ENCODE measurements at places on chromosomes 7 and 10.

GRCh38 chr7:135877805-135878204, 99.4 kb downstream of the MTPN start:
- no peak for DNase-seq

DNA sequence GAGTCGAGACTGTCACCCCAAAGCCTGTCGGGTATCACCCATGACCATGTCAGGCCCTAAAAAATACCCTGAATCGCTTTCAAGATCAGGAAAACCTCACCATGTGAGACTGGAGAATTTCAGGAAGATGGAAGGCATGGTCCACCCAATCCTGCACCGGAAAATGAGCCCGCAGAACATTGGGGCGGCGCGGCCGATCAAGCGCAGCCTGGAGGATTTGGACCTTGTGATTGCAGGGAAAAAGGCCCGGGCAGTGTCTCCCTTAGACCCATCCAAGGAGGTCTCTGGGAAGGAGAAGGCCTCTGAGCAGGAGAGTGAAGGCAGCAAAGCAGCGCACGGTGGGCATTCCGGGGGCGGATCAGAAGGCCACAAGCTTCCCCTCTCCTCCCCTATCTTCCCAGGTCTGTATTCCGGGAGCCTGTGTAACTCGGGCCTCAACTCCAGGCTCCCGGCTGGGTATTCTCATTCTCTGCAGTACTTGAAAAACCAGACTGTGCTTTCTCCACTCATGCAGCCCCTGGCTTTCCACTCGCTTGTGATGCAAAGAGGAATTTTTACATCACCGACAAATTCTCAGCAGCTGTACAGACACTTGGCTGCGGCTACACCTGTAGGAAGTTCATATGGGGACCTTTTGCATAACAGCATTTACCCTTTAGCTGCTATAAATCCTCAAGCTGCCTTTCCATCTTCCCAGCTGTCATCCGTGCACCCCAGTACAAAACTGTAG, 176.2 kb downstream of the RTKN2 start:
- no peak for DNase-seq

DNA sequence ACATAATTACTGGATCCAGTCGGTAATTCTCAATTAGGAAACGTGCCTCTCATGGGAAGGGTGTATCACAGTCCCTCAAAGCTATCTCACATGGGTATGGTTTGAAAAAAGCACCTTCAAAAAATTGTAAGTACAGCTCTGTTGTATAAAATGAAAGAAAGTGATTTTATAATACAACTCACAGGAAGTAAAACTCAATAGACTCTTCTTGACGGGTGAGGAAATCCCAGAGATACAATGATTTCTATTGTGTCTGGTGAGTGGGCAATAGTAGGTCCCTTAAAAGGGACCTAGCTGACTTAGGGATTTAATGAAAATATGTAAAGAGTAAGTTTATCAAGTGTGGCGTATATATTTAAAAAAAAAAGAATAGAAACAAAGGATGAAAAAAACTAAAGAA, 27.0 kb downstream of the TASOR2 start:
- DNase-seq, result no peak

DNA sequence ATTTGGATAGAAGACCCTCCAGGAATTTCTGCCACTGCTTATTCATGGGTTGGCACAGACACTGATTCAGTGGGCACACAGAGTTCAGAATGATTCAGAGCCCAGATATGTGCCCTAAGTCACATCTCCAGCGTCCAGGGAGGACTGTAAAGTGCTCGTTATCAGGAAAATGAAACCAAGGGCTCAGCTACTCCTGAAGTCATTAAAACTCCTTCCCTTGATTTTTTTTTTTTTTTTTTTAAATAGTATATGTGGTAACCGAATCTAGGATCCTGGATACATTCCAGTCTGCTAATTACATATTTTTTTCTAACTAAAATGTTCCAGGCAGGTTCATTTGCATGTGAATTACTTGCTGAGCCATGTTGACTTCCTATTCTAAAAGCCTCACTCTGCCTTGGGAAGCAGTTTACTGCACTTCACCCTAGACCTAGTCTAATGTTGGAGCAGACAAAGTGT, 34.7 kb downstream of the MET start:
- no peak for DNase-seq

- no peak for DNase-seq
These were observed 265.1 kb downstream of the FGFR2 start for GRCh38 chr10:121332829-121333765.

- DNase-seq, result no peak
These were observed 105.2 kb upstream of the NOBOX start for GRCh38 chr7:144508702-144509101.

GRCh38 chr7:101954499-101954898, 137.1 kb downstream of the CUX1 start:
- no peak for DNase-seq

GRCh38 chr10:51072921-51073434, 1.3 kb upstream of the PRKG1 start:
- no peak for DNase-seq

GRCh38 chr10:75672111-75672671, 240.8 kb downstream of the LRMDA start:
- DNase-seq, result no peak

- DNase-seq, result no peak
These were observed 11.5 kb downstream of the LIPJ start for GRCh38 chr10:88598055-88598454.

GRCh38 chr7:147607157-147607800, 983.3 kb upstream of the C7orf33 start:
- no peak for DNase-seq

DNA sequence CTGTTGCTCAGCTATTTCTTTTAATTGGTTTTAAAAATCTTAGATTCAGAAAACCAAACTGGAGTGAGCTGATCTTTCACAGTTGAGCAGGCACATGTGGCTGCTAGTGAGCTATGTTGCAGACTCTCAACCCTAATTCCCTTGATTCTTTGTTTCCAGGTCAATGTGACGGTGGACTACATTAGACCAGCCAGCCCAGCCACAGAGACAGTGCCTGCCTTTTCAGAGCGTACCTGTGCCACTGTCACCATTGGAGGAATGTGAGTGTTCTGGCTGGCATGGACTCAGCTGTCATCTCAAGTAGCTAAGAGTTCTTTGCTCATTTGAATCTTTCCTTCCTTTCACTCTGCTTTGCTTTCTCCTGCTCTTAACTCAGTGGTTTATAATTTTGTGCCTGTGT, 187.1 kb downstream of the LRRC4 start:
- no peak for DNase-seq

- no peak for DNase-seq
These were observed 68.5 kb downstream of the MICU1 start for GRCh38 chr10:72557362-72557761.

- no peak for DNase-seq
These were observed 164.7 kb downstream of the CAMK1D start for GRCh38 chr10:12513775-12514673.

GRCh38 chr7:42673951-42674350, 237.9 kb downstream of the C7orf25 start:
- no peak for DNase-seq

DNA sequence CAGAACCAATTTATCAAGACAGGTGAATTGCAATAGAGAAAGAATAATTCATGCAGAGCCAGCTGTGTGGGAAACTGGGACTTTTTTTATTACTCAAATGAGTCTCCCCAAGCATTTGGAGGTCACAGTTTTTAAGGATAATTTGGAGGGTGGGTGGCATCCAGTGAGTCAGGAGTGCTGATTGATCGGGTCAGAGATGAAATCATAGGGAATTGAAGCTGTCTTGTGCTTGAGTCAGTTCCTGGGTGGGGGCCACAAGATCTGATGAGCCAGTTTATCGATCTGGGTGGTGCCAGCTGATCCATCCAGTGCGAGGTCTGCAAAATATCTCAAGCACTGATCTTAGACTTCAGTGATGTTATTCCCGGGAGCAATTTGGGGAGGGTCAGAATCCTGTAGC, 9.9 kb upstream of the MYO1G start:
- no peak for DNase-seq

- DNase-seq, result no peak
These were observed 138.1 kb upstream of the LAMB4 start for GRCh38 chr7:108268200-108268820.

- no peak for DNase-seq
These were observed 222.4 kb upstream of the LRGUK start for GRCh38 chr7:133904776-133905175.

DNA sequence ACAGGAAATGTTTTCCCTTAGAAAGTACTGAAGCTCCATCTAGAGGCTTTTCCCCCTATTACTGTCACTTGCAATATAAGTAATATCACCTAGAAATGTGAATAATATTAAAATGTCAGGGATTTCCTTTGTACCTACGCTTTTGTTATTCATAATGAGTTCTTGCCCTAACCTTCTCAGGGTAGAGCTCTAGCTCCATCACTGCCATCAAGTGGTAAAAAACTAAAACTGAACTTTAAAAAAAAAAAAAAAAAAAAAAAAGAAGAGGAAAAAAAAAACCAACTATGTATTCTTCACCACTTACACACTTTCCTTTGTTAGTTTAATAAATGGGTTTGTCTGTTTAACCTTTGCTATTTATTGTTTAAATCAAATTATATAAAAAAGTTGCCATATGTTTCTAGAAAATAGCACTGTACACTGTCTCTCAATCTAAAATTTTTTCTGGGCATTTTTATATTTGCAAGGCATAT, 49.9 kb downstream of the DNAJC1 start:
- DNase-seq, result no peak

GRCh38 chr7:18163091-18163490, 135.4 kb upstream of the PRPS1L1 start:
- no peak for DNase-seq

GRCh38 chr10:130805635-130806030, 505.9 kb downstream of the TCERG1L start:
- DNase-seq, result no peak

- DNase-seq, result no peak
These were observed 17.8 kb downstream of the CELF2 start for GRCh38 chr10:11035301-11035991.

GRCh38 chr7:157855452-157856213, 518.8 kb downstream of the DNAJB6 start:
- DNase-seq, result no peak

DNA sequence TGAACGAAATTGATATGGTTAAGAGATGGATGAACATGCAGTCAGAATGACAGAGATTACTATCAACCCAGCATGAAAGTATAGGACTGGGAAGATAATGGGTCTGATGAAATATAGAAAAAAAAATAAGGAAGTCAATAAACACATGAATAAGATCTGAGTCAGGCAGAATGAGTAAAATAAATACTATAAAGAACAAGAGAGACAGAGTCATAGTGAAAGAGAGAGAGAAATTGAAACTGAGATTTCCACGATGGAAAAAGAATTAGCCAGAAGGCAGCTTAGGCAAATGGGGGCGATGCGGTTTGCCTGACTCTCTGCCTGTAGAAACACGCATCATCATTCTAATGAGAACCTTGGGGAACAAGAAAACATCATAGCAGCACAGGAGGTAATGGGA, 26.6 kb downstream of the SEMA3D start:
- no peak for DNase-seq

DNA sequence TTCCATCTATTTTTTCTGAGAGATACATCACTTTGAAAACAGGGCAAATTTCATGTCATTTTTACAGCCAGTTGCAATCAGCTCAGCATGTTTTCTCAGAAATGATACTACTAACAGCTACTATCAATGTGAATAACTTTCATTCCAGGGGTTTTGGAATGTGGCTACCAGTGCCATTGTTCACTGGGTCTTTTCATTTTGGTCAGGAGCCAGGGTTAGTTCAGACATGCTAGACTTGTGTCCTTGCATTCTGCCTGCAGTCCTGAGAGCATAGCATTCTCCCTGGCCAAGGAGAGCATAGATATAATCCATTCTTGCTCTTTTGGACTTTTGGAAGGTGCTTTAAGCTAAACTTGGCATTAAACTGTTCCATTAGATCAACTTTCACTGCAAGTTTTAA, 160.9 kb upstream of the NEBL start:
- DNase-seq, result no peak

GRCh38 chr7:127891144-127891543, 140.1 kb downstream of the LRRC4 start:
- DNase-seq, result no peak

- peak; percentile 7 for DNase-seq
These were observed 5.5 kb upstream of the LAMB4 start for GRCh38 chr7:108135446-108136190.

DNA sequence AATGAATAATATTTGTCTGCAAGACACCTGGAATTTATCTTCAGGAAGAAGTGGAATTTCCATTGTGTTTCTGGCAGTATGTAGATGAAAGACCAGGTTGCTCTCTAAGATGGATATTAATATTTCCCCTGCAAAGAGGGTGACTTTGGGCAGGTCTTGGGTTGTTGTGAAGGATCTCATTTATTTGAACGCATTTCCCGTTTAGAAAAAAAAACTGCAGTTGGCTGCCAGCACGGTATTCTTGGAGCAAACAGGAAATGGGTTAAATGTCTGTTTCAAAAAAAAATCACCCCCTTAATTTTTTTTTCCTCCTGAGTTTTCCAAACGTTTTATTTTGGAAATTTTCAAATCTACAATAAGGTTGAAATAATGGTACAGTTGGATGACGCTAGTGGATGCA, 11.5 kb downstream of the EIF4H start:
- no peak for DNase-seq

- no peak for DNase-seq
These were observed 662.9 kb downstream of the INHBA start for GRCh38 chr7:41039981-41040380.
